AG04449 (cell line): ENCODE measurements at places on chromosomes 16 and 17.
A peak's percentile ranks its signal among the peaks of the same experiment; 100 is the strongest.

DNA sequence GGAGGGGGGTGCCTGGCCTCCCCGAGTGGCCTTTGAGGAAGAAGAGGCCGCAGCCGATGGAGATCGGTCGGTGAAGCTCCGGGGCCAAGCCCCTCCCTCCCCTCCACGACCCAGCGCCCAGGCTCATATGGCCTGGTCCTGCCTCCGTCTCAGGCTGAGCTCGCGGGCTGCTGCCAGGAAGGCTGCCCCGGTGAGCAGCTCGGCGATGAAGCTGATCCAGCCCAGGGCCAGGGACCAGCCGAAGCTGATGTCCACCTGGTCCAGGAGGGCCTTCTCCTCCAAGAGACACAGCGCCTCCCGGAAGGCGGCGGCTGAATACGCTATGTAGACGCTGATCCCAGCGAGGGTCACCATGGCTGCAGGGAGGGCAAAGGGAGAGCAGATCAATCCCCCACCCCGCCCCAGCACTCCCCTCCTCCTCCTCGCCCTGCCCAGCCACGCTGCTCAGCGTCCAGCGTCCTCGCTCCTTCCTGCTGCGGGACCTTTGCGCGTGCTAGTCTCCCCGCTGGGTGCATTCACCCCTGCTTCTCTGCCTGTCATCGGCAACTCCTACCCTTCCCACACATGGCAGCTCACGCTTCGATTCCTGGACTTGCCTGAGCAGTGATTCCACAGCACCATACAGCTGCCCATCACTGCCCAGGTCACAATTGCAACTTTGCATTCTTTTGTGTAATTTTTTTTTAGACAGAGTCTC lies 20.5 kb downstream of the TMEM114 start:
- no peak for DNase-seq

DNA sequence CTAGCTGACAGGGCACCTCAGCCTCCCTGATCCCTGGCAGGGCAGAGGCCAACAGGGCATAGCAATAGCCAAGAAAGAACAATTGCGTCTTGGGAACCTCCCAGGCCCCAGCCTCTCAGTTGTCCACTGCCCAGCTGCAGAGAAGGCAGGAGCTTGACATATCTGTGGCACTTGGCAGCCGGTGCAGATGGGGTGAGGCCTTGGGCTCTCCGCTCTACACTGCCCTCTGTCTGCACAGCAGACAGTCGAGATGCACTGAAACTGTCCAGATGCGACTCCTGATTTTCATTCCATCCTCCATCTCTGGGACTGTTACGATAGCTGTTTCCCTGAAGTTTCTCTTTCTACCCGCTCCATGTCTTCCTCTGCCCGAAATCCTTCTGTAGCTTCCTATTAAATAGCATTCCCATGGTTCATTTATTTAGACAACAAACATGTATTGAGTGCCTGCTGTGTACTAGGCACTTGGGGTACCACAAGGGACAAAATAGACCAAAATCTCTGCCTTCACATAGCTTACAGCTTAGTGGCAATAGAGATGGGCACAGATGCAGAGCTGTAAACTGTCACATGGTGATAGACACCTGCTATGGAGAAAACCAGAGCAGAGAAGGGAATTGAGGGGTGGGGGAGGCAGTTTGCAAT lies 3.3 kb downstream of the POLR3E start:
- no peak for DNase-seq

DNA sequence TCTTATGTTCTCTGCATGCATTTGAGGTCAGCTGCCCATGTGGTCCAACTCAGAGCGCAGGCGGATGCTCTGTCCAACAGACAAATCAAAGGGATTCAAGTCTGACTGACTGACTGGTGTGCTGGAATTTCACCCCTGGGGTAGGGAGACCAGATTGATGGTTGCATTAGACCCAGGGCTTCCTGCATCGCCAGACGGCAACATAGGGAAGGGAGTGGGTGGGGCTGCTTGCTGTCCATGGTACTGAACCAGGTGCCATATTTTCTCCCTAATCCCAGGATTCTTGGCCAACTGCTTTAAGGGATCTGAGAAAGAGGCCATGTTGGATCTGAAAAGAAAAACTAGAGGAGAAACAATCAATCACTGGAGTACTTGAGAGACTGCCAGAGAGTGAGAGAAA lies 332.0 kb downstream of the XYLT1 start:
- DNase-seq, result no peak

DNA sequence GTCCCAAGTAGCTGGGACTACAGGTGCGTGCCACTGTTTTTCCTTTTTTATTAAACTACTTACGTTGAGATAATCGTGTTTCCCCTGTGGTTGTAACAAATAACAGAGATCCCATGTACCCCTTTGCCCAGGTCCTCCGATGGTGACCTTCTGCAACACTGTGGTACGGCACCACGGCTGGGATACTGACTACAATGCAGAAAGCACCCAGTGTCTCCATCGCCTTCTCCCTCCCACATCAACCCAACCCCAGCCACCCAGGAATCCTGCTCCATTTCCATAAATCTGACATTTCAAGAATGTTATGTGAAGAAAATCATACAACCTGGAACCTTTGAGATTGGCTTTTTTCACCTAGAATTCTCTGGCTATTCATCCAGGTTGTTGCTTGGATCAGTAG lies 22.1 kb downstream of the MPRIP start:
- DNase-seq, result no peak

- peak; percentile 40 for DNase-seq
Measured at GRCh38 chr17:73013816-73014663, 78.4 kb downstream of the SLC39A11 start.

GRCh38 chr17:58210922-58211321 lies 8.1 kb downstream of the MKS1 start:
- no peak for DNase-seq

- DNase-seq, result no peak
Measured at GRCh38 chr16:88922114-88922825, 54.7 kb downstream of the CBFA2T3 start.

GRCh38 chr16:84986102-84986501 lies 25.2 kb downstream of the ZDHHC7 start:
- no peak for DNase-seq

GRCh38 chr17:81387100-81388090 lies 7.9 kb upstream of the BAHCC1 start:
- DNase-seq, result no peak

DNA sequence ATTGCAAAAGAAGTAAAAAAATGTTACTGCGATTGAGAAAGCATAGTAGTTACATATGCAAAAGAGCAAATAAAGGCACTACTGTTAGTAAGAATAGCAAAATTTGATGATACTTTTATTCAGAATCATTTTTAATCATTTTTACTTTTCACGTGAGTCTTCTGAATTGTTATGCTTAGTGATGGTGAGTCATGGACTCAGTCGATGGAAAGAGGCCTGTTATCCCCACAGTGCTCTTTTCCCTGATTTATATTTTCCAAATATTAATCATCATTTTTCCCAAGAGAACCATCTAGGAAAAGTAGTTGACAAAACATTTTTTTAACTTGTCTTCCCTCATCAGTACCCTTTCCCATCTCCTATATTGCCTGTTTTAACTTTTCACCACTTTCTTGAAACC lies 181.1 kb downstream of the CHD9 start:
- no peak for DNase-seq

DNA sequence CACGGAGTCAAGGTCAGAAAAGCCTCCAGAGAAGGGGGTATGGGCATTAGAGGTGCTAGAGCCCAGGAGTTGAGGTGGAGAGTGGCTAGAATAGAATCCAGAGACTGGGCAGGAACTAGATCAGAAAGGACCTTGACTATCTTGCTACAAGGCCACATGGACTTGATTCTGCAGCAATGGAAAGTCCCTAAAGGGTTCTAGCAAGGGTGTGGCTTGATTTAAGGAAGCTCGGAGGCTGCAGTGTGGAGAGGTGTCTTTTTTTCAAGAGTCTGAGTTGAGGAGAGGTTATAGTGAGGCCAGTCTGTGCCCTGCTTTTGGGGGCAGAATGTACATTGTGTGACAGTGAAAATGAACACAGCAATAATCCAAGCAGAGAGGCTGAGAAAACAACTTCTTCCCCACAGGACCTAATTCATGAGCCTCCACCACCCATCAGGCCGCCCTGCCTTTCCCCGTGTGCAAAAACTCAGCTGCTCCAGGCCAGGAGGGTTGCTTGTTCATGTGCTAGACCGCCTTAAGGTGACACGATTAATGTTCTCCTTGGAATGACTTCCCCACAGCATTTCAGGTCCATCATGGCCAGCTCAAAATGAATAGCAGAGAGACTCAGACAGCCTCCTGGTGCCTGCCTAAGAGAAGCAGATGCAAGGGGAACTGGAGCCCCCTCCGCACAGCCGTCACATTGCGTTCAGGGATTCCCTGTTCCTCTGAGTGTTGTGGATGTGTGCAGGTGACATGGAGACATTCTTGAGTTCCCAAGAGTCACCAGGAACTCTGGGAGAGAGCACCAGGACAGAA lies 8.7 kb upstream of the BEAN1 start:
- DNase-seq, result no peak

GRCh38 chr16:66081775-66082366 lies 284.6 kb upstream of the CDH5 start:
- no peak for DNase-seq

DNA sequence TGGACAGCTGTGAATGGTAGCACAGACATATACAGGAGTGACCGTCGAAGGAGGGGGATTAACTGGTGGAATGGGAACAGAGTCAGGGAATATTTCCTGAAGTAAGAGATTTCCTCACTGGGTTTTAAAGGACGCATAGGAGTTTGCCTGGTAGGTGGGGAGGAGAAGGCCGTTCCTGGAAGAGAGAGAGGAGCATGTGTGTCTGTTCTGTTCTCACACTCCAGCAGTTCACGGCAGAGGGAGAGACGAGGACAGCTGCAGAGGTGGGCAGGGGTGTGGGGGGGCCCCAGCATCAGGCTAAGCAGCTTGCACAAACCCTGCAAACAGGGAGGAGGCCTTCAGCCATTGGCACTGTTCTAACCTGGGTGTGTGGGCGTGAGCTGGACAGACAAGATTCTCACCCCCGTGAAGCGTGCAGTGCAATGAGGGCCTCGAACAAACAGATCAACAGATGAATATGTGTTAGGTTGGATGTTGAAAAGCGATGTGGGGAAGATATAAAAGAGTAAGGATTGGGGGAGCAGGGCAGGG lies 85.3 kb upstream of the GSE1 start:
- no peak for DNase-seq

- DNase-seq, result no peak
Measured at GRCh38 chr17:74392848-74393247, 25.5 kb downstream of the GPR142 start.

- no peak for DNase-seq
Measured at GRCh38 chr17:68565661-68566441, 35.3 kb downstream of the FAM20A start.

DNA sequence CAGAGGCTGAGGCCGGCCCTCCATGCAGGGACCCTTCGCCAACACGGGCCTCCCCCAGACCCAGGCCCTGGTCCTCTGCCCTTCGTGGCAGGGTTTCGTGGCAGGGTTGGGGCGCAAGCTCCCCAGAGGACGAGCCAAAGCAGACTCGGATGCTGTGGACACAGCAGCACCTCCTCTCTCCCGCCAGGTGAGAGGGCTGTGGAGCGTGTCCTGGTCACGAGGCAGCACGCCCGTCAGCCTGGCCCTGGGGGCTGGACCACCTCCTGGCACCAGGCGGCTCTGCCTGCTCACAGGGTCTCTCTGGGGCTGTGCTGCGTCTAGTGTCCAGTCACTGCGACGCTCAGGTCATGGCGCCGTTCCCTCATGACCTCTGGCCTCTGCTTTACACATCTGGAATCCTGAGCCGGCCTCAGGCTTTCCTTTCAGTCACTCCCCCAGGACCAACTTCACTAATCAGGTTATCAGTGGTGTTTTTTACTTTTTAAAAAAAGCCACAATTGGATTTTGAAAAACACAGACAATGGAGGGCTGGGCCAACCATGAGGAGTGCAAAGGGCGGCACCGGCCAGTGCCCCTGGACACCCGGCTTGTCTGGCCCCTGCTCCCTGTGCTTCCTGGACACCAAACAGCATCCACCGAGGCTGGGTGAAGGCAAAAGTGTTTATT lies 5.4 kb downstream of the NDUFAF8 start:
- DNase-seq, result no peak

- DNase-seq, result no peak
Measured at GRCh38 chr16:5382484-5382883, 284.9 kb upstream of the EEF2KMT start.

DNA sequence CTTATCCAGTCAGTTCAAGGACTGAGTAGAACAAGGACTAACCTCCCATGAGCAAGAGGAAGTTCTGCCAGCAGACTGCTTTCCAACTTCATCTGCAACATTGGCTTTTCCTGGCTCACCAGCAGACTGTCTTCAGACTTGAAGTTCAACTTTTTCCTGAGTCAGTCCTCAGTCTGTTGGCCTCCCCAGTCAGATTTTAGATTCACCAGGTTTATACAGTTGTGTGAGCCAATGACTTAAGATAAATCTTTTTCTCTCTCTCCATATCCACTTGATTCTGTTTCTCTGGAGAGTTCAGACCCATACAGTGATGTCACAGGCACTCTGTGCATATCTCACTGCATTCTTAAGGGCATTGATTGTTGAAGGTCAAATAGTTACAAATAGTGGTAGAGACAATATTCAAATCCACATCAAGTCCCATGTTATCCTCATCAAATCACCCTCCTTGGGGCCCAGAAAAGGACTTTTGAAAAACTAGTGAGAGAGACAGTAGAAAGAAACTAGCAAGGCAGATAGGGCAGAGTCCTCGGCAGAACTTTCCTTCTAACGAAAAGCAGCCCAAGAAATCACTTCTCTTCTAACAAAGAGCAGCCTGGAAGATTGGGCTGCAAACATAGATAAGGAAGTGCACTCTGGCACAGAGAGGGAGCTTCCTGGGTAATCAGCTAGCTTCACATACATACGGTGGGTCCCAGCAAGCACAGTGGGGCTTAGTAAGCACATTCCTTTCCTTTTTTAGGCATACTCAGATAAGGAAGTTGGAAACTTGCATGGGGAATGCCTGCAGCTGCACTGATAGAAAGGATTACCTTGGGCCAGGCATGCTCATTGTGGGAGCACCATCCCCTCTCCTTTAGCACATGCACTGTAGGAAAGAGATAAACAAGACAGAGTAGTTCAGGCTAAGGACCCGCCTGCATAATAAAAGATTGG lies 132.3 kb upstream of the FAM20A start:
- DNase-seq, result no peak

DNA sequence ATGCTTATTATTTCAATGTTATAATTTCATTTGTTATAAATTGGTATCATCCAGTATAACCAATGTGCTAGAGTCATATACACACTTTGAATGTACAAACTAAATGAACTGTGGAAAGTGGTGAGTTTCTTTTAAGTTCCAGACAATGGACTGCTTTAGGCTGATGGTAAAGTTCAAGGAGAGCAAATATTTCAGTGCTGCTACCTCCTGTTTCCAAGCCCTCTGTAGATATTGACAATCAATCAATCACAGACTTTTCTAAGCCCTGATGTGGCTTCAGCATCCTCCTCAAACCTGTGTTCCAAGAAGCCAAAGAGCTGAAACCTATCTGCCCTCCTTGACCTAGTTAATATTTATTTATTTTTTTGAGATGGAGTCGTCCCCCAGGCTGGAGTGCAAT lies 28.2 kb upstream of the SREBF1 start:
- DNase-seq, result no peak

GRCh38 chr16:67965668-67966548 lies 2.5 kb downstream of the SLC12A4 start:
- DNase-seq, result no peak

- no peak for DNase-seq
Measured at GRCh38 chr17:57010487-57010886, 32.6 kb downstream of the SCPEP1 start.
